Activated CD4-positive, alpha-beta T cell treated with anti-CD3 and anti-CD28 coated beads for 4 hours (primary cell): ENCODE measurements at places on chromosomes 16 and 17.

DNA sequence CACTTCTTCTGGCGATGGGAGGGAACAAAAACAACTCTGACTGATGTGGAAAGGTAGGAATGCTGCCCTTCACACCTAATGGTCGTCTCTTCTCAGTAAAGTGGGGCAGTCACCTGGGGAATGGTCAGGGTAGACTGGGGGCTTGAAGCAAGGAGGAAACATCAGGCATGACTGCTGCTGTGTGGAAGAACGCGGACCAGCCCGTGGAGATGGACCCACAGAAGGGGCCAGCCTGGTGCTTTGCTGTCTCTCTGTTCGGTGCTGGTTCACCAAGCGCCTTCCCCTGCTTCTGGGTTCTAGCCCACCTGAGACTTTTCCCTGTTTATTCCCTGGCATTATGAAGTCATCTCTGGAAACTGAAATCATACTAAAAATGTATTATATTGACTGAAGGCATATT lies 96.2 kb upstream of the DNAH17 start:
- DNase-seq = no peak

GRCh38 chr17:48545539-48545938 lies 630 bp upstream of the HOXB2 start:
- no peak for DNase-seq

- DNase-seq = no peak
Measured at GRCh38 chr16:66486199-66486772, 59.2 kb downstream of the BEAN1 start.

- DNase-seq = no peak
Measured at GRCh38 chr17:50146927-50147665, 3.4 kb downstream of the PPP1R9B start.

- DNase-seq = no peak
Measured at GRCh38 chr16:68740628-68741346, 3.7 kb downstream of the CDH1 start.

GRCh38 chr16:23905027-23905426 lies 69.2 kb downstream of the PRKCB start:
- DNase-seq = no peak

- DNase-seq = no peak
Measured at GRCh38 chr16:88010343-88010967, 59.2 kb downstream of the BANP start.

- DNase-seq = no peak
Measured at GRCh38 chr17:28219771-28220170, 99.2 kb upstream of the TMEM97 start.

GRCh38 chr16:53891409-53892139 lies 187.6 kb downstream of the FTO start:
- DNase-seq = no peak
